Spinal cord (tissue), 10 donors: ENCODE measurements at places on chromosomes 3 and 15. TPM values are rescaled to one million over a fixed set of nuclear protein-coding genes. Genes with fewer than 3 reads are reported as not detected.

DNA sequence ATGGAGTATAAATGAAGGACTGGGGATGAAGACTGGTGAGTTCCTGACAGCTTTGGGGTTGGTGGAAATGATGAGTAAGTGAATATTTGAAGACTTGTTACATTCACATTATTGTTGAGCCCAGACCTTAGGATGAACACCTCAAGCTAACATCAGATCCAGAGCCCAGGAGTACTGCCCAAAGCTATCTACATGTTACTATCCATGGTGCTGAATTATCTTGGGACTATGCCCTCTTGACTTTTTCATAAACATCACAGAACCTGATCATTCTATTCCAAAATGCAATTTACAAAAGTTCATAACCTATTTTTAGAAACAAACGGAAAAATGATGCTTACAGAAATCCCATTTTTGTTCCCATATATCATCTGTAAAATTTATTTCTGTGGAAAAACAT is 613.3 kb downstream of the TUSC7 start:
- peak; percentile 15 for DNase-seq

GRCh38 chr3:53689681-53690080 is 156.5 kb downstream of the CHDH start:
- DNase-seq: no peak

- DNase-seq: no peak
These were observed 30.8 kb downstream of the B3GNT5 start for GRCh38 chr3:183283886-183284285.

DNA sequence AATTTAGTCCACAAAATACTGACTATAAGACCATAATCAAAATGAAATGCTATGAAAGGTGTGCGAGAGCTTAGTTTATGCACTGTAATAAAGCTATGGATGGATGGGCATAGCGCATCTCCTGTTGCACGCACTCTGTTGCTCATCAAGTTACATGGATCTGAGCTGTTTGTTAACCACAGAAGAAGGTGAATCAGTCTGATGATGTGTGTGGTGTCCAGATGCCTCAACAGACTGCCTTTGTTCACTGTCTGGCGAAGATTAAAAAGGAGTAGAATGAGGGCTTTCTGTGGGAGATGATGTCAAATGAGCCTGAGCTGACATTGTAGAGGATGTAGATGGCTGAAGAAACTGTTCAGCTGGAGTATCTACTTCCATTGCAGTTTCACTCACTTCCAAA is 36.1 kb downstream of the NSMCE3 start:
- no peak for DNase-seq

- no peak for DNase-seq
These were observed 2.5 kb downstream of the TICRR start for GRCh38 chr15:89577776-89578115.

DNA sequence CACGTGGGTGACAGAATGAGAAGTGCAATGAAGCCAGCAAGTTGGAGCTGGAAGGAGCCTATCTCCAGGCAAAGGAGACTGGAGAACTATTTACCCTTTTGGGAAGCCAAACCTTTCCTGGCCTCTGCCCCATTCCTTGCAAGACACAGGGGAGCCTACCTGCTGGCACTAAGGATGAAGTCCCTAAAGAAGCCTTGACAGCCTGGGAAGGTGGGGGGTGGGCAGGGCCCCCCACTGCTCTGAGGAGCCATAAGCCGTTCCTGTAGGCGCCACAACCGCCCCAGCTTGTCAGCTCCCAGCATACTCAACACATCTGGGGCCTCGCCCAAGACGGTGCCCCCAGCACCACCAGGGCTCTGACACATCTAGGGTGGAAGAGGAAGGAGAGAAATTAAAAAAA is 5.5 kb downstream of the CDAN1 start:
- no peak for DNase-seq

- no peak for DNase-seq
These were observed 596.6 kb upstream of the NR2F2 start for GRCh38 chr15:95733931-95734330.

- DNase-seq: no peak
These were observed 36.6 kb downstream of the IFT122 start for GRCh38 chr3:129476586-129476985.

DNA sequence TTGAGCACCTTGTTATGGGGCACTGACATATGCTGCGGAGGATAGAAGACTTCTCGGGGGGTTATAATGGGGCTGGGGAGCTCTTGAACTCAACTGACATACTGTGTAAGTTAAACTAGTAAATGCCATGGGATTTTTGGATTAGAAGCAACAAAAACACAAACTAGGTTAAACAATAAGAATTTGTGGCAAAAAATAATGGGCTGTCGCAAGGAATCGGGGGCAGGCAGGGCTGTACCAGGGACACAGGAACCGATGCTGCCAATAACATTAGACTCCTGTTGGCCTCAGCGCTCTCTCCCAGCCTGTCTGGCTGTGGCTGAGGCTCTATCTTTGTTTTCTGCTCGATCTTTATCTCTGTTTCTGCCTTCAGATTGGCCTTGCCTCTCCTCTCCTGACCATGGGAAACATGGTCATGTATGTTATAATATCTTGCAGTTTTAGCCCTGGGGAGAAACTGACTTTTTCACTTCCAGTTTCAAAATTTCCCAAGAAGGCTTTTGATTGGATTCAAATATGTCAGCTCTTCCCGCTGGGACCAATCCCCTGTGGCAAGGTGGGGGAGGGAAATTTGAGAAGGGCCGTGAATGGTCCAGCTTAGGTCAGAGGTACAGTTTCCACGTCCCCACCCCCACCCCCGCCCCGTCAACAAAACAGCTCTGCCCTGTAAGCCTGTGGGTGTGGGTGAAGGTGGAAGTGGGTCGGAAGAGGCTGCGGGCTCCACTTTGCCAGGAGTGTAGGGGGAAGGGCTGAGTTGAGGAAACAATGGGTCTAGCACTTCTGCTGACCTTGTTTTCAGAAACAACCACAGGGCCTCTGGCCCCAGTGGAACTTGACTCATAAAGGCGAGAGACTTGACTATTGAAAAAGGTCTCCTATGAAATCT is 161.1 kb upstream of the TBL1XR1 start:
- DNase-seq: no peak

DNA sequence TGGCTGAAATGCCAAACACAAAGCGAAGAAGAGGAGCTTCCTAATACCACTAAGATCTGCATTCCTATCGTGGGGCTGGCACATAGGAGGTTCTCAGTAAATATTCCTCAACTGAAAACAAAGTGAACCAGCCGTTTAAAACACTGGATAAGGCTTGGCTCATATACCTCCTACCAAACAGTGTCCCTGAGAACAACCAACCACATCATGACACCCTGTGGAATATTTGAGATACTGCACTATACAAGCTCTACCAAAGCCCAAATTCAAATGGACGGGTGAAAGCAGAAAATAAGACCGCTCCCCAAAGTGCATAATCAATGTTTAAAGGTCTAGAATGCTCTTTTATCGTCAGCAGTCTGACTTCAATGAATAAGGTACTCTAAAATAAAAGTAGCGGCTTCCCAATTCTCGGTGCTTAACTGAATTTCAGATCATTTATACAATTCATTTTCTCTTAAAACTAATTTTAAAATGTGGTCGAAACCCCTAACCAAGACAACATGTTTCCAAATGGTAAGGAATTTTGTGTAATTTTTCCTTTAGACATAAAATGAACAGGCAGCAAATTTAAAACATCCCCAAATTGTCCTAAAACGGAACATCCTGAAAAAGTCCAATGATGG is 425.8 kb downstream of the ERC2 start:
- DNase-seq: peak; percentile 48

- DNase-seq: no peak
These were observed 40.8 kb downstream of the PPM1L start for GRCh38 chr3:160796813-160797164.

- DNase-seq: no peak
These were observed 179.8 kb downstream of the THSD4 start for GRCh38 chr15:71294911-71295602.

- no peak for DNase-seq
These were observed 74.3 kb downstream of the CORO2B start for GRCh38 chr15:68653031-68653635.

GRCh38 chr15:50675535-50676144 is 11.0 kb downstream of the TRPM7 start:
- DNase-seq: peak; percentile 33

DNA sequence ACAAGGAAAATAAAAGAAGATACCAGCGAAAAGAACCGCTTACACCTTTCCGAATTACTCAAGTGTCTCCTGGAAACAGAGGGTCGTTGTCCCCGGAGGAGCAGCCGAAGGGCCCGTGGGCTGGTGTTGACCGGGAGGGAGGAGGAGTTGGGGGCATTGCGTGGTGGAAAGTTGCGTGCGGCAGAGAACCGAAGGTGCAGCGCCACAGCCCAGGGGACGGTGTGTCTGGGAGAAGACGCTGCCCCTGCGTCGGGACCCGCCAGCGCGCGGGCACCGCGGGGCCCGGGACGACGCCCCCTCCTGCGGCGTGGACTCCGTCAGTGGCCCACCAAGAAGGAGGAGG is 325 bp downstream of the ALCAM start:
- no peak for DNase-seq

PP2D1 gene
- total RNA-seq: not detected

POLQ gene
- total RNA-seq: 2.8 TPM

IL16 gene
- total RNA-seq: 6.6 TPM

SKOR1 gene
- 1.6 TPM for total RNA-seq

GOLGA8H gene
- 0.79 TPM for total RNA-seq

ST8SIA2 gene
- total RNA-seq: 9.0 TPM

GMNC gene
- total RNA-seq: 1.4 TPM
